Endothelial cell (in vitro differentiated cells): ENCODE measurements at places on chromosomes 7 and 10. TPM values are rescaled to one million over a fixed set of nuclear protein-coding genes. Genes with fewer than 3 reads are reported as not detected.

ADRA2A gene
- 1.5 TPM for total RNA-seq

DNA sequence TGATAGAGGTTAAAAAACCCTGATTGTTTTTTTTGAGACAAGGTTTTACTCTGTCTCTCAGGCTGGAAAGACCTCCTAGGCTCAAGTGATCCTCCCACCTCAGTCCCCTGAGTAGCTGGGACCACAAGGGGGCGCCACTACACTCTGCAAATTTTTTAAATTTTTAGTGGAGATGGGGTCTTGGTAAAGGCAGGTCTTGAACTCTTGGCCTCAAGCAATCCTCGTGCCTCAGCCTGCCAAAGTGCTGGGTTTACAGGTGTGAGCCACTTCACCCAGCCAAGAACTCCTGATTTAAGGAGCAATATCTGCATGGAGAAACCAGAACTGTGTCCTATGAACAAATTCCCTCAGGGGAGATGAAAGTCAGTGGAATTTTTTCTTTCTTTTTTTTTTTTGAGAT, 7.3 kb upstream of the KLHDC10 start:
- DNase-seq = peak; percentile 81

RGR gene
- total RNA-seq = not detected

- DNase-seq = no peak
These were observed 12.1 kb upstream of the MRPS17 start for GRCh38 chr7:55939514-55940123.

TAS2R16 gene
- total RNA-seq = not detected

DNA sequence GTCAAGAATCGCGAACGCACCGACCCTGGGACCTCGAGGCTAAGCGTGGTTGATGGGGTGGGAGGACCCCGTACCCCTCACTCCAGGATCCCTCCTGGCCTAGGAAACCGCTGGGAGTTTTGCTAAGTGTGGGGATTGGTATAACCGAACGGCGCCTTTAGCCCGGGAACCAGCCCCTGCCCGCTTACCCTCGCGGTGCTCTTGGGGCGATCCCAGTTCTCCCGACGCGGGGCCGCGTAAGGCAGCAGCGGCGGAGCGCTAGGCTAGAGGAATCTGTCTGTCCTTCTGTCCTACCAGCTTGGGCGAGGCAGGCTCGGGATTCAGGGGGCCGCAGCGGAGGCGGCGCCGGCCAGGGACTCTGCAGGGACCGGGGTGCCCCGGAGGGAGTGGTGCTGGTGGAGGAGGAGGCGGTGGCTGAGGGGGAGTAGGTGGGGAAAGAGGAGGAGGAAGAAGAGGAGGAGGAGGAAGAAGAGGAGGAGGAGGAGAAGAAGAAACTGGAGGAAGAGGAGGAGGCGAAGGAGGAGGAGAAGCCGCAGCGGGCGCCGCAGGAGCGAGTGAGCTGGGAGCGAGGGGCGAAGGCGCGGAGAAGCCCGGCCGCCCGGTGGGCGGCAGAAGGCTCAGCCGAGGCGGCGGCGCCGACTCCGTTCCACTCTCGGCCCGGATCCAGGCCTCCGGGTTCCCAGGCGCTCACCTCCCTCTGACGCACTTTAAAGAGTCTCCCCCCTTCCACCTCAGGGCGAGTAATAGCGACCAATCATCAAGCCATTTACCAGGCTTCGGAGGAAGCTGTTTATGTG, 439 bp upstream of the EMX2 start:
- DNase-seq = peak; percentile 74

- DNase-seq = no peak
These were observed 120.1 kb downstream of the WDFY4 start for GRCh38 chr10:48804740-48805182.

AKR1B1 gene
- total RNA-seq = 52.8 TPM

DNA sequence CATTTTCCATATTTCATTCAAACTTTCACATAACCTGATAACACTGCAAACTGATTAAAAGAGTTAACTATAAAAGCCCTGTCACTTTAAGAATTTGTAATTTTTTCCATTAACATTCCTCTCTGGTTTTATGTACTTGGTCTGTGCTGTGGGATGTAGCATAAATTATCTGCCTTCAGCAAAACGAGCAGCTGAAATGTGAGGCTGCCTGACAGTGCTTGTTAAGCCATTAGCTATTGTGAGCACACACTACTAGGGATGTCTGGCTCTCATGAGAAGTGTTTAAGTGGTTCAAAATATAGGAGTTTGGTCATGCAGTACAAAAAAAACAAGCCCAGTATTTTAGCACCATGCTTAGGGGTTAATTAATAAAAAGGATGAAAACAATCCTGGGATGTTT, 63.0 kb downstream of the HOXA1 start:
- DNase-seq = no peak

SPDYE16 gene
- not detected for total RNA-seq

GRCh38 chr7:28062197-28062991, 118.2 kb downstream of the JAZF1 start:
- DNase-seq = peak; percentile 77

- no peak for DNase-seq
These were observed 4.5 kb downstream of the LYZL2 start for GRCh38 chr10:30625080-30625479.

DNA sequence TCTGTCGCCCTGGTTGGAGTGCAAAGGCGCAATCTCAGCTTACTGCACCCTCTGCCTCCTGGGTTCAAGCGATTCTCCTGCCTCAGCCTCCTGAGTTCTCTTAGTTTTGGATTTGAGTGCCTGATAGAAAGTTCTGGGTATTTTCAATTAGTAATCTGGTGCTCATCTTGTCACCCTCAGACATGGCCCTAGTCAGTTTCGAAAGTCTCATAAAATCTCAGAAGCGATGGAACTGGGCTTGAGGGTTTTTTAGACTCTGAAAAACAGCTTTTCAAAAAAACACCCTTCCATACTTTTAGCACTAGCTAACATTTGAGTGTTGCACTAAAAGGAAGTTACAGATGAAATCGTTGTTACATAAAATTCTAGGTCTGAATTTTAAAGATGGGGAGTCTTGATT, 9.4 kb upstream of the PIP4K2A start:
- no peak for DNase-seq

KIF11 gene
- total RNA-seq = 9.4 TPM

CC2D2B gene
- total RNA-seq = 2.1 TPM

GRCh38 chr10:108469940-108470339, 1305.4 kb upstream of the SORCS1 start:
- no peak for DNase-seq

GRCh38 chr7:139567647-139568345, 44.3 kb downstream of the CLEC2L start:
- DNase-seq = no peak

DNA sequence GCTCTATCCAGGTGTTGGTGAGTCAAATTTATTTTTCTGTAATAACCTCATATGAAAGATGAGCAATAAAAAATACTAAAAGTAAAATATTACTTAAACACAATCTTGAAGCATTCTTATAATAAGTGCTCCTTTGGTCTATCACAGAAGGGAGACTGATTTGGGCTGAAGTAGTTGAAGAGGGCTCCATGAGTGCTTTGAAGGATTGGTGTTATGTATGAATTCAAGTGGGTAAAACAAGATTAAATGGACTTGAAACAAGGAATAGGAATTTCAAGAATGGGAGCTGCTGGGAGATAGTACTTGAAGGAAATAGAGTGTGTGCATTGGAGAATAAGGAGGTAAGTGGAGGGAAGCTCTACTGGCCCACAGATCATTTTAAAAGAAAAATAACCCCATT, 7.3 kb upstream of the OR2A2 start:
- DNase-seq = no peak

RGS10 gene
- 20.0 TPM for total RNA-seq

GRCh38 chr10:22589851-22590514, 124.4 kb downstream of the PIP4K2A start:
- DNase-seq = no peak

- no peak for DNase-seq
These were observed 88.8 kb upstream of the TMEM26 start for GRCh38 chr10:61541960-61542359.

DNA sequence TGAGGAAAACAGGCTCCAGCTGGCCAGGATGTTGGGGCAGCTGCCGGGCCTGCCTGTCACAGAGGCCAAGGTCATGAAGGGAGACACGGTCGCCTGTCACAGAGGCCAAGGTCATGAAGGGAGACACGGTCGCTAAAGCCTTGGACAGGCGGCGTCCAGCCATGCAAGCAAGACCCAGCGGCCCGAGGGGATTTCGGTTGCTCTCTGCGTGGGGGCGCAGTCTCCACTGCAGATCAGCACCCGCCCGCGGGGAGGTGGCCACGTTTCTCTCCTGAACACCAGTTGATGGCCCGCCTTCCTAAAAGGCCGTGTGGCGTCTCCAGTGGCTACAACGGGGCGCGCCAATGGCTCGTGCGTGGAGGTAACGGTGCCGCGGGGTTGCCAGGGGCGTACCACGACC, 67.0 kb upstream of the PCGF5 start:
- no peak for DNase-seq

DNA sequence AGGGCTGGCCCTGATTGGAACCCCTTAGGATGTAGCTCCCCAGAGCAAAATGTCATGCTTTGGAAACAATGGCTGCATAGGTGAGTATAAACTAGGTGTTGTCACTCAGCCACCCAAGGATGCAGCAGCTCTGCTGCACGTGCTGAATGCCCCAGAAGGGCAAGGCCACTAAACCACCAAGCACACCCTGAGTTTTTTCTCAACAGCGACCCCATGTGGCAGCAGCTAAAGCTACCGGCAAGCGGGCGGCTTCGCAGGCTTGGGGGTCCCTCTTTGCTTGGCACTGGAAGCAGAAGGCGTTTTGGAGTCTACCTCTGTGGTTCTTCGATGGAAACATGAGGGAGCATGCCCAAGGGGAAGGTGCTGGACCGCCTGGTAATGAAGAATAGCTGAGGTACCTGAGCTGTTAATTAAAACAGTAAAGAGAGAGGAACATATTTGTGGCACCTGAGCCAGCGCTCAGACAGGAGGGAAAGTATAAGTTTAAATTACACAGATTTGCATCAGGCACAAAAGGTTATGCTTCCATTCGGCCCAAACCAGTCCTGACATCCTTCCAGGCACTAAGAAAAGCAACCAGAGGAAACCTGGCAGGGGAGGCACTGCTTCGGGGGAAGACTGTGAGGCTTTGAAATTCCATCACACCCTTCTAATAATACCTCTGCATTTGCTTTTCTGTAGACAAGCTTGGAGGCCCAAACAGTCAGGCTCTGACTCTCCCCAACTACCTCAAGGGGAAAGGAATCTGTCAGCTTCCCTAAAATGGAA, 152.1 kb downstream of the GFRA1 start:
- DNase-seq = peak; percentile 47

DNA sequence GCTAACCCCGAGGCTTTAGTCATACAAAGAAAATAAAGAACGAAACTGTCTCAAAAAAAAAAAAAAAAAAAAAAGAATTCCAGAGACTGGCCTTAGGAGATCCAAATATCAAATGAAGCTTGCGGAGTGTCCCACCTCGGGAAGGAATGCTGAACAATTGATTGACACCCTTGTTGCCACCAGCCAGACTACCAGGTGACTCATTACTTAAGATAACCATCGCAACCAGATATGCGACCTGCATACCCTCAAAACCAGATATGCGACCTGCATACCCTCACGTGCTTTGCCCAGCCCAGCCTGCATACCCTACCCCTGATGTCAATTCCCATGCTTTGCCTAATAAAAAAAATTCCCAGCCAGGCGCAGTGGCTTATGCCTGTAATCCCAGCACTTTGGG, 2.7 kb upstream of the PRKRIP1 start:
- DNase-seq = no peak

ATG9B gene
- total RNA-seq = 0.85 TPM

DNA sequence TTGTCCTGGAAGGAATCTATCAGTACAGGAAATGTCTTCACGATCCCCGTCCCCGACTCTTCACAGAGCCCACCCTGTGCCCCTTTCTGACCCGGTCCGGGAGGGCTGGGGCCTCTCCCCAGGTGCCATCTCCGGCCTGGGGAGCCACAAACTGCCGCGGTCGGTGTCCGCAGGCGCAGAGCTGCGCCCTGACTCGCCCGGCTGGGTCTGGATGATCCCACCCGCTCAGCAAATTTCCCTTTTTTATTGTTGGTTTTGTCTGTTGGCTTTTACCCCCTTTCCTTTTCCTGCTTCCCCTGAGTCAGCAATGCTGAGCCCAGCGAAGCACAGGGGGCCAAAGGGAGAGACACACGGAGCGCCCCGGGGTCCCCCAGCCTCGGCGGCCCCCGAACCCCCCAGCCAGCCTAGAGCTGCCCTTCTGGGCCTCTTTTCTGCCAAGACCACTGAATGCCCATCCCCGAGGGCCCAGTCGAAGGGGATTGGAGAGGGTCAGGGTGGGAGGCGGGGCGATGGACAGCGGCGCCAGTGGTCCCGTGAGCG, 30.9 kb downstream of the LEP start:
- no peak for DNase-seq

DNA sequence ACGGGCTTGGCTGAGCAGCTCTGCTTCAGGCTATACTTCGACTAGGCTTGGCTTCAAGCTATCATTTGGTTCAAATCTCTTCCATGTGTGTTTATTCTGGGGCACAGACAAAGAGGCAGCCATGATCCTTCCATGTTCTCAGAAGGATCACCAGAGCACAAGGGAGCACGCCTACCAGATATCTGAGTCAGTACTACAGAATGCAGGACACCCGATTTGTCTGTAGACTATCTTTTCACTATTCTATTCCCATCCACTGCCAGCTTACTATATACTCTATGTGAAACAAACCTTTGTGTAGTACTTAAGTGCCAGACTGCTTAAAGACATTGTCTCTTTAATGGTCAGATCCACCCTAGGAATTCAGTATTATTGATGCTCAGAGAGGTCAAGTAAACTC, 35.1 kb downstream of the CH25H start:
- DNase-seq = no peak

SLC29A3 gene
- total RNA-seq = 11.7 TPM

ABCA13 gene
- total RNA-seq = 0.44 TPM

SEMA3D gene
- 1.8 TPM for total RNA-seq

DNA sequence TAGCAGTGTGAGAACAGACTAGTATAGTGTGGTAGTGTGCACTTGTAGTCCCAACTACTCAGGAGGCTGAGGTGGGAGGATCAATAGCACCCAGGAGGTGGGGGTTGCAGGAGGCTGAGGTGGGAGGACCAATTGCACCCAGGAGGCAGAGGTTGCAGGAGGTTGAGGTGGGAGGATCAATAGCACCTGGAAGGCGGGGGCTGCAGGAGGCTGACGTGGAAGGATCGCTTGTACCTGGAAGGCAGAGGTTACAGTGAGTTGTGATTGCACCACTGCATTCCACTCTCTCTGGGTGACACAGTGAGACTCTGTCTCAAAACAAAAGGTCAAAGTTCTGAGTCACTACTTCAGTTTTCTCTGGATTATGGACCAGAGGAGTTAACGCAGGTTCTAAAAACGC, 22.6 kb upstream of the DIP2C start:
- DNase-seq = no peak

SUN3 gene
- not detected for total RNA-seq

HIP1 gene
- total RNA-seq = 49.3 TPM

DNA sequence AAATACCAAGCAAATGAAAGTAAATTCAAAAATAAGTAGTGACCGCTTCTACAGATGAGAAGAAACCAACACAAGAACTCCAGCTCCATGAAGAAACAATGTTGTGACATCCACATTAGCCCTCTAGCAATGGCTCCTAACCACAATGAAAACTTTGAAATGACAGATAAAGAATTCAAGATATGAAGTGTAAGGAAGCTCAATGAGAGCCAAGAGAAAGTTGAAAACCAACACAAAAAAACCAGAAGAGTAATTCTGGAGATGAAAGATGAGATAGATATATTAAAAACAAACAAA, 68.2 kb upstream of the DDC start:
- DNase-seq = no peak
